ENCODE measurements at places on chromosomes 3 and 15.
A peak's percentile ranks its signal among the peaks of the same experiment; 100 is the strongest.

DNA sequence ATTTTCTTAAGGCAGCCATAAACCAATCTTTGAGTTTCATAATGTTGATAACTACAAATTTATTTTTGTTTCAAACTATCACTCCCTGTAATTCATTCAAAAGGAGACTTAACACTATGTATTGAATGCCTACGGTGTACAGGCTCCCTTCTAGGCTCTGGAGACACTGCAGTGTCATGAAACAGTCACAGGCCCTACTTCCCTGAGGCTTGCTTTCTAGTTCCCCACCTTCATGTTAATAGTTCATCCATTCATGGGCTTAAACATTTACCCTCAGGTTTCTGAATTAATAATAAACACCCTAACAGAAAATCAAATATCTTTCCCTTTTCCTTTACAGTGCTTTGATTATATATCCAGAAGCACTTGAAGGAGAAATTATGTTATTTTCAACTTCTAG lies 168.7 kb downstream of the CHL1 start:
- no peak for DNase-seq

DNA sequence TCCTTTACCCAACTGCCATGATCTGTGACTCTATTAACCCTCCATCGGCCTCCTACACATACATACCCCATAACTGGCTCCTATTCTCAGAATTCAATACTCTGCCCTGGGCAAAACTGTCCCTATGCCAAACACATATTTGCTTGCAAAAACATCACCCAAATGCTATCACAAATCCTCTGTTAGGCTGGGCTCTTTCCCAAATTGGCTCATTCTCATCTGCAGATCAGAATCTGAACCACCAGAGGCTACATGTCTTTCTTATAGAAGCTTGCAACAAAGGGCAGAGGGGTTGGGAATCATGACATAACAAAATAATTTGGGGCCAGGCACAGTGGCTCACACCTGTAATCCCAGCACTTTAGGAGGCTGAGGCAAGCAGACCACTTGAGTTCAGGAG lies 45.4 kb upstream of the GOLM2 start:
- DNase-seq, result no peak

GRCh38 chr3:111303760-111304159 lies 232.1 kb downstream of the NECTIN3 start:
- no peak for DNase-seq

GRCh38 chr3:19749448-19750017 lies 184.5 kb downstream of the EFHB start:
- no peak for DNase-seq

DNA sequence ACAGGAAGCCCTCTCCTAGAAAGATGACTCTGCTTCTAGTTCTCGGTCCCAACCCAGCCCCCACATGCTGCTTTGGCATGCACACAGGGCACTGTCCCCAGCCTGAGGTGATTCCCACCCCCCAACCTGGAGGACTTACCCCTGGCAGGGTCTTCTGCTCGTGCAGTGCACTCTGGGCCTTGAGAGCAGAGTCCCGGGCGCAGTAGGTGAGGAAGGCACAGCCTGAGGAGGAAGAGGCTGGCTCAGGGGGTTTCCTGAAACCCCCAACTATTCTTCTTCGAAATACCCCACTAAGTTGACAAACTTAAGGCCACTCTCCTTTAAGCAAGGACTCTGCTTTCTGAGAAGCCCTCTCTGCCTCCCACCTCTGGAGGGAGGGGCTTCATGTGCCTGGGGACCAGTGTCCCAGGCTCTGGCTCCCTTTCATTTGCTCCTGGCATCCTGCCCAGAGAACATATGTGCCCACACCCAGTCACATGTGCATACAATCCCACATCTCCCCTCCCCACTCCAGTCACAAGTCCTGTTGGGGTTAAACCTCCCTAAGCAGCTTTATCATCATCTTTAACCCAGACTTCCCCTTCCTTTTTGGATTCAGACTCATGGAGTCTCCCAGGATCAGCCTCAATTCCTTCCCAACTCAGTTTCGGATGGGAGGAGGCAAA lies 4.1 kb downstream of the CELF6 start:
- DNase-seq, result no peak

DNA sequence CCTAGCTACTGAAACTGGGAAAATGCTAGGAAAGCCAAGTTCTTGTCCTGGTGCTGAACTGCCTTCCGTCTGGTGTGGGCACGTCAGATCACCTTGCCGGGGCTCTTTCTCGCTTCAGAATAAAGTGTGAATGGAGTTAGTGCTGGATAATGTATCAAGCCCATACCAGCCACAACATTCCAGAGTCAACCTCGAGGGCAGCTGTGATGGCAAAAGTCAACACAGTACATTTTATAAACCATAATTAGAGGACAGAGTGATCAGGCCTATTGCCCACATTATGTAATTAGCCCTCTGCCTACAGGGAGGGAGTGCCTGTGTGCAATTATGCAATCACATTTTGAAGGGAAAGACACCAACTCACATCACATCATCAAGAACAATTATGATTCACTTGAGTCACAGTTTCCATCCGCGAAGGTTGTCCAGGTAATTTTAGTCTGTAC lies 165.2 kb downstream of the RORA start:
- no peak for DNase-seq

- DNase-seq, result no peak
Measured at GRCh38 chr15:91411586-91411985, 311.5 kb downstream of the SV2B start.

GRCh38 chr3:10915376-10915775 lies 77.2 kb upstream of the SLC6A1 start:
- DNase-seq, result no peak

- no peak for DNase-seq
Measured at GRCh38 chr15:63180746-63181145, 8.7 kb upstream of the RAB8B start.

GRCh38 chr15:78257681-78258080 lies 6.7 kb upstream of the DNAJA4 start:
- no peak for DNase-seq

GRCh38 chr3:30500666-30501399 lies 105.6 kb upstream of the TGFBR2 start:
- no peak for DNase-seq

DNA sequence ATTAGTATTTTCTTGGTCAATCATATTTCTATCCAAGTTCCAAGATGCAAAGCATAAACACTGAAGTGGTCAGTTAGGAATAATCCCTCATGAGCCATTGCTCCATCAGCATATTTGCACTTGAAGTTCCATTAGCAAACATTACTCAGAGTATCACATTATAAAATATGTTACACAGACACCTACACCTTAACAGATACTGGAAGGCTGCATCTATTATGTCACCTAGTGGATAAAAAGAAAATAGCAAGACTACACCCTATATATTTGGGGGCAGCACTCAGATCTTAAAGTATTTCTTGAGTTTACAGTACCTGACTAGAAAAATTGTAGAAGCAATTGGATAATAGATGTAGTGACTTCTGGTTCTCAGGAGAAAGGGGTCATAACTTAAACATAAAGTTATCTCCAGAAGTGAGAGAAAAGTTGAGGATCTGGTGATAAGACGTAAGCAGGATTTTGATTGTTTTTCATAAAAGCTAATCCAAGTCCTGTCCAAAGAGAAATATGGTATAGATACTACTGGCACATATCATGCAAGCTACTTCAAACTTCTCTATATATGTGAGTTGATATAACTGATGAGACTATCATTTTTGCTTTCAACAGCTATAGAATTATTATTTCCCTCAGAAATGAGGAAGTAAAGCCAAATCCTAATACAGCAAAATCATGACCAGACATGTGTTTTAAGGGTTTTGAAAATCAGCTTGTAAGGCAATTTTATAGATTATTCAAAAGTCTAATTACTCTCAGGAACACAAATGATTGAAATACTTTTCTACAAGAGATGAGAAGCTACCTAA lies 422.2 kb downstream of the GBE1 start:
- no peak for DNase-seq

DNA sequence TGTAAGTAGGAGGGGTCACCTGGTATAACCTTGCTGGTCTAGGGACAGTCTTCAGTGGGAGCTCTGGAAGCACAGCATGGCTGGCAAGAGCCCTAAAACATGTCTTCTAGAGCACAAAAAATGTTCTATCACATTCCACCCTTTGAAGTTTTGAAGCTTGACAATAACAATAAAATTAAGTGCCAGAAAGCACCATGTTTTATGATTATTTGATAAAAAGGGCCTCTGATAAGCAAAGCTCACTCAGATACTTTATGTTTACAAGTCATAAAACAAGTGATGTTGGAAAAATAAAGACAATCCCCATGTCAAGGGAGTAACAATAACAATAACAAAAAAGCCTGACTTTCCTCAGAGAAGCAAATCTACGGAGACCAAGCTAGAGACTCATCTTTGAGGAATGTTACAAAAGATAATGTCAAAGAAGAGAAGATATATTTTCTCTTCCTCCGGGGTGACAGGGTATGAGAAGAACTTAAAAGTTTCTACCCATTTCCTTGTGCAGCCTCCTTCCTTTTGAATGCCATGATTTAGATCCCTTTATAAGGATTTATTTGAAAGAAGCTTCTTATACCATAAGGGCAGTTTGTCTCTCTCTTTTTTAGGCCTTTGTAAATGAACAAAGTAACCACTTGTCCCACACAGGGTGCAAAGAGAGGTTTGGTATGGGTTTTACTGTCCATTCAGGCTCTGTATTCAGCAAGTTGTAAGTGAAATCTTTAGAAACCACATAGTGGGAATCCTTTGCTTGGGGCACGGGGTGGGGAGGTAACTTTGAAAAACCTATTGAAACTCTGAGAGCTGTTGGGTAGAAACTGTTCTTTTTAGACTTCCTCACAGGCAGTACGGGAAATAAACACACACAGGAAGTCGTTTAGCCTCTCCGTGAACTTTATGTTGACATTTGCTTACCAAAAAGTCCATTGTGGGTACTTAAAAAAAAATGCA lies 109.6 kb upstream of the RBMS3 start:
- no peak for DNase-seq

DNA sequence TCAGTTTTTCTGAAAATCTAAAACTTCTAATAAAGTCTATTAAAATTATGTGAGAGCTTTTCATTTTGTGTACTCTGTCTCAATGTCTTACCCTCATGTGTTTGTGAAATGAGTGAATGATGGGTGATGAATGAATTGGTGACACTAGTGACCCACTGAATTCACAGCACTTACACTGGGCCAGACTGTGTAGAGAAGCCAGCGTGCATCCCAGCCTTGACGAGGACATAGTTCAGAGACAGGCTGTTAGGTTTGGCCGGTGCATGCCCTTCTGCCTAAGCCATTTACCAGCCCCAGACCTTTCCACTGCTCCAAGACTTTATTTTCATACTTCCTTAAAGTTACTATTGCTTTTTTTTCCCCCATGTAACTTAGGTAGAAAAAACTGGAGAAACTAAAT lies 38.8 kb downstream of the FBXO22 start:
- DNase-seq, result no peak

GRCh38 chr3:32453346-32453745 lies 49.3 kb downstream of the CMTM6 start:
- no peak for DNase-seq

DNA sequence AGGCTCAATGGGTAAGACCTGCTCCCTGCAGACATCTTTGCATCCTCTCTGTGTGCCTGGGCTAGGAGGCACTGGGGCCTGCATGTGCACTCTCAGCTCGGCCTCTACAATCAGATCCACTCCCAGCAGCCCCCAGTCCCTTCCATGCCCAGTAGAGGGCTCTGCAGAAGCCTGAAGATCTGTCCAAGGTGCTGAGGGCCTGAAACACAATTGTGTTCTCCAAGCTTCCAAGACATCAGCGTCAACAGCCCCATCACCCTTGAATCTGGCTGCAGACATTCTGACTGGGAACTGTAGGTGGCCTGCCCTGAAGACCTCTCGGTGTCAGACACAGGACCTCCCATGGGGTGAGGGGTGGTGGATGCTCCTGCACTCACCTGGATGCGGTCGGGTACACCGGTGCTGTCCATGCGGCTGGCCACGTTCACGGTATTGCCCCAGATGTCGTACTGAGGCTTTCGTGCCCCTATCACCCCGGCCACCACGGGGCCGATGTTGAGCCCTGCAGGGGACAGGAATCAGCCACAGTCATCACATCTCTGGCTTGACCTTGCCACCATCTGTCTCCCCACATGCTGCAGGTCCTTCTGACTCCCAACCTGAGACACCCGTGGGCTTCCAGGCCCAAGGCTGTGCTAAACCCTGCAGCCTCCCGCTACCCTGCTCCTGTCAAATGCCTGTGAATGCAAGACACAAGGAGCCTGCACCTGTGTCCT lies 84.7 kb downstream of the SEC22A start:
- DNase-seq, result peak; percentile 59

- DNase-seq, result no peak
Measured at GRCh38 chr3:63562323-63562722, 90.2 kb upstream of the SNTN start.

GRCh38 chr3:9398700-9399336 lies 1.4 kb downstream of the SETD5 start:
- no peak for DNase-seq

DNA sequence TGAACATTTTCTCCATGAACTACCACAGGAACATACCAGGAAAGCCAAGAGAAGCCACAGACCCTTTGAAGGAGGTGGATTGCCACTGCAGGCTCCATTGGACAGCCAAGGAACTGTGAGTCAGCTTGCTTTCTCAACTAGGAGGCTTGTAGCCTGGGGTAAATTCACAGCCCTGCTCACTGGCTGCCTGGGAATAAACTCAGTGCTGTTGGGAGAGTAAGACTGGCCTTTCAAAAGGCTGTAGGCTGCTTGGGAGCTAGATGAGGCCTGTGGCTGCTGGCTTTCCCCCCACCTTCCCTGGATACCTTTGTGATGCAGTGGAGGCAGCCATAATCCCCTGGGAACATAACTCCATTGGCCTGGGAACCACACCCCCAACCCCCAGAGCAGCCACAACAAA lies 223.5 kb upstream of the RBMS3 start:
- no peak for DNase-seq

DNA sequence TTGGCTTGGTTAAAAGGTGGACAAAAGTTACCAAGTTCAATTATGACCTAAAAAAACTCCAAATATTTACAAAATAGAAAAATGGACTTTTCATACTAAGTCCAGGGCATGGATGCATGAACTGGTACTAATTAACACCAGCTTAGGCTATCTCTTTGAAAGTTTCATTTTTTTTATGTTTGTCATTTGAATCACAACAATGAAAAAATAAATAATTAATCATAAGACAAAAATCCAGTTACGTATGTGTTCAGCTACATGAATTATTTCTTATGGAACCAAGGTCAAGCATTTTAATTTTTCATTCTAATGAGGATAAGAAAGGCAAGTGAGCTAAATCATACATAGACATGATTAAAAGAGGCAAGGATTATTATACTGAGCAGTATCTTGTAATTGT lies 23.7 kb upstream of the STRIT1 start:
- no peak for DNase-seq

DNA sequence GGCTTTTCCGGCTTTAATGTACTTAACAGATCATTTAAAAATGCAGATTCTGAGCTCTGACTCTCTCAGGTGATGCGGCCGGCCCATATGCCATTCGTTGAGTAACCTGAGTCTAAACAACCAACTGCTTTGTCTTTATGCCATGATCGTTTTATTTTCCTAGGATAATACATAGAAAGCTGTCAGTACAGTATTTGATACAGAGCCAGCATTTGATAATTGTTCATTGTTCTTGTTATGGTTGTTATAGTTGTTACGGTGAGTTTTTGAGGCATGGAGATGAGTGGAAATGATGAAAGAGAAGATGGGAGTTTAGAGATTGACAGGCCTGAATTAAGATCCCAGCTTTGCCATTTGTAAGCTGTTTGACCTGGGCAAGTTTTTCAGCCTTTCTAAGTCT lies 40.0 kb downstream of the TMEM45A start:
- DNase-seq, result no peak

- no peak for DNase-seq
Measured at GRCh38 chr3:138034918-138035317, 25.0 kb downstream of the CLDN18 start.
